WTC11 (cell line): ENCODE measurements at places on chromosomes 1 and 21.

DNA sequence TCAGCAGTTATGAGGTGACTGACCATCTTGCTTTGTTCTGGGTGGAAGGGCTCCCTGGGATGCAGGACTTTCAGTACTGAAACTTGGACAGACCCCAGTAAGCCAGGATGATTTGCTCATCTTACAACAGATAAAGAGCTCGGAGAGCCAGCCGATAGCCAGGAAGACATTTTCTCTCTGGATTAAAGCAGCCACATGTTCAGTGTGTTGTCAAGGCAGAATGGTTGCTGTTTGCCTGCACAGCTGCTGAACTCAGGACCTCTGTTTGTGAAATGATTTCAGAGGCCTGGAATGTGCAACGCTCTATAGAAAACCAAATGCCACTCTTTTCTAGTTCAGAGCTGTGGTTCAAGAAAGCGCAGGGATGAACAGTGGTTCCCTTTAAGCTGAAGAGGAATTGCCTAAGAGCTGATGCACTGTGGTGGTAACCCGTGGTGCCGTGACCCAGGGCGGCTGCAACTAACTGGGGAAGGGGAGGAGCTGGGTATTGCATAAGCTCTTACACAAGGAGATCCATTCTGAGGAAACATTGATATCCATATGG is 40.7 kb downstream of the CASQ2 start:
- DNase-seq: no peak

DNA sequence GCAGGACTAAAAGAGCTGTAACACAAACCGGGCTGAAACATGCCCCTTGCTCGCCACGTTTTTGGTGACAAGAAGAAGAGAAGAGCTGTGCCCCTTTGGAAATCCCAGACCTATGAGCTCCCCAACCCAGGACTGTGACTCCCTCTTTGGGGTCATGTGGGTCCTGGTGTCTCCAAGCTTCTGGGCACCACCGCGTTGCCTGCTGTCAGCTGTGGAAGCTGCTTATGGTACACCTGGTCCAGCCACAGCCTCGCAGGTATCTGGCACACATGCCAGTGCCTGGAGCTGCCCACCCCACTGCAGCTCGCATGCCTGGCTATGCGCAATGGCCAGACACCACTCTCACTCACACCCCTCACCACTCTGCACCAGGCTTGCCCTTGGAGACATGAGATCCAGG is 171.8 kb downstream of the MATN1 start:
- DNase-seq: no peak

DNA sequence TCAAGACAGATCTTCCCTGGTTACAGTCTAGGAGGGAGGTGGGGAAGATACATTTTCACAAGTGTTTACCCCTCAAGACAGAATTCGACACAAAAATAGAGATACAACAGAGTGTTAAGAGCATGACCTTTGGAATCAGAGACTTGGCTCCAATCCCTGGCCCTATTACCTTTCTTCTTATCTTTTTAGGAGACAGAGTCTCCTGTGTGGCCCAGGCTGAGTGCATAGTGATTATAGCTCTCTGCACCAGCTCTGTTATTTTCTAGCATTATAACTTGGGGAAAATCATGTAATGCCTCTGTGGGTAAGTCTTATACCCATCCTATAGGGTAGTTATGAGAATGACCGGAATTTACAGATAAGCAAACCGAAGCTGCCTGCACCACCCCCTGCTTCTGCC is 9.8 kb downstream of the NIPAL3 start:
- no peak for DNase-seq

DNA sequence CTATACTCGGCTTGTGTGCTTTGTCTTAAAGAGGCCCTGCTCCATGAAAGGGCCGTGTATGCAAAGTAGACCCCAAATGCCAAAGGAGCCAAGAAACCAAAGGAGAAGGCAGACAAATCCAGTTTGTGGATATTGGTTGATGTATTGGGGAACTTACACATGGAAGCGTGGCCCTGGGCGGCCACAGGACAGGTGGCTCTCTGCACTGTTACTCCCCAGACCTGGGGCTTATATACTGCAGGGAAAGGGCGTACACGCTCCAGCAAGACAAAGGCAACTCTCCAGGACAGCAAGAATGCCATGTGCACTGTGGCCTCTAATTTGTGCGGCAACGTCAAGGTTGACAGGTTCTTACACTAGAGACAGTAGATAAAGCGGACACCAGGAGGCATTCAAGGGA is 24.8 kb downstream of the RSPH1 start:
- no peak for DNase-seq

- no peak for DNase-seq
Observed at GRCh38 chr21:28272272-28272992, 720.2 kb downstream of the LTN1 start.

- DNase-seq: no peak
Observed at GRCh38 chr1:43232074-43232473, 37.7 kb upstream of the TMEM125 start.
